ENCODE measurements at places on chromosomes 4 and X. TPM values are rescaled to one million over a fixed set of nuclear protein-coding genes. Genes with fewer than 3 reads are reported as not detected.

DNA sequence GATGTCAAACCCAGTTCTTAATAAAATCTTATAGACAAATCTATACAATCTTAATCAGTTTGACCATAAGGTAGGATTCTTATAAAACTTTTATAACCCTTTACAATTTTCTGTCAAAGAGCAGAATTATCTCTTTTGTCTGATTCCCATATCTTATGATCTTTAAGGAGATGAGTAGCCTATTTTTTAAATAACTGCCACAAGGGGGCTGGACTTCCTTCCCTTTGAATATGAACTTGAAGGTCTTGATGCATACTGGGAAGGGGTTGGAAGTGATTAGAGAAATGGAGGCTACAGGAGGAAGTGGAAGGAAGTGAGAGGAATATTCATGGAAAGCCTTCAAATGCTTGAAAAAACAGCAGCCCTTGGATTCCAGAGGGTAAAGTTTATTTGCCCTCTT, 111.1 kb downstream of the APOOL start:
- no peak for DNase-seq

DNA sequence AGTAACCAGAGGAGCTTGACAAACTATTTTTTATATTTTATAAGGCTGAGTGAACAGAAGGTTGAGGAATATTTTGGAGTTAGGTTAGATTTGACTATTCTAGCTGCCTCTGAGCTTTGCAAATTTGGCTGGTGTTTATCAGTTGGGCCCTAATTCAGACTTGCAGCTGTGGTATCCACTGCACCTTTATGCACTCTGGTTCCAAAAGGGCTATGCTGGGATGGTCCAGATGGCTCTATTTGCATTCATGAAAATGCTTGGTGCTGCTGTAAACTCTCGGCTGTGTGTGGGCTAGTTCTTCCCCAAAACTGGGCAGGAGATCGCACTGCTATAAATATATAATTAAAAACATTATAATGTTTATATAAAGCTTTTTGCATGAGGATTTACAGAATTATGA, 106.3 kb downstream of the REPS2 start:
- DNase-seq, result no peak

GRCh38 chr4:3671571-3672464, 94.4 kb upstream of the ADRA2C start:
- no peak for DNase-seq

PABPC4L gene
- not detected for polyA plus RNA-seq

GRCh38 chr4:33696586-33696985, 2547.7 kb downstream of the ARAP2 start:
- DNase-seq, result no peak

POU4F2 gene
- not detected for polyA plus RNA-seq

DNA sequence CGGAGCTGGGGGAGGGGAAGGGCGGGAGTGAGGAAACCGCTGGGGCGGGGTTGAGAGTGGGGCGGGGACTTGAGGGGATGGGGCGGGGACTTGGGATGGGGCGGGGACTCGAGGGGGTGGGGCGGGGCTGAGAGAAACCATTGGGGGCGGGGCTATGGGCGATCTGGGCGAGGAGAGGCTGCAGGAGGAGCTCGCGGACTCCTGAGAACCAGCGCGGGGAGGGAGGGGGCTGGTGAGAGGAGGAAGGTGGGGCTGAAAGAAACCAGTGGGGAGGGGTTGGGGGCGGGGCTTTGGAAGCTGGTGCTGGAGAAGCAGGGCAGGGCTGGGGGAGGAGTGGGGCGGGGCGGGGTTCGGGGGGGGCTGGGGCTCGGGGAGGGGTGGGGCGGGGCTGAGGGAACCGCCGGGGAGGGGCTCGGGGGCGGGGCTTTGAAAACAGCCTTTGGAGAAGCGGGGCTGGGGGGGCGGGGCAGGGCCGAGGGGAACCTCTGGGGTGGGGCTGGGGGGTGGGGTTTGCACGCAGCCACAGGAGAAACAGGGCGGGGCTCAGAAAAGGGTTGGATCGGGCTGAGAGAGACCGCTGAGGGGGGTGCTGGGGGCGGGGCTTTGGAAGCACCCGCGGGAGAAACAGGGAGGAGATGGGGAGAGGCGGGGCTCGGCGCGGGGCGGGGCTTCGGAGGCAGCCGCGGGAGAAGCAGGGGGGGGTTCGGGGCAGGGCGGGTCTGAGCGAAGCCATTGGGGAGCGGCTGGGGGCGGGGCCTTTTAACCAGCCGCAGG, 777 bp upstream of the EOLA2 start:
- DNase-seq, result peak; percentile 92

QRFPR gene
- not detected for polyA plus RNA-seq

GRCh38 chrX:2584251-2585157, 83.7 kb upstream of the DHRSX start:
- DNase-seq, result no peak

IQCM gene
- polyA plus RNA-seq, result not detected

DNA sequence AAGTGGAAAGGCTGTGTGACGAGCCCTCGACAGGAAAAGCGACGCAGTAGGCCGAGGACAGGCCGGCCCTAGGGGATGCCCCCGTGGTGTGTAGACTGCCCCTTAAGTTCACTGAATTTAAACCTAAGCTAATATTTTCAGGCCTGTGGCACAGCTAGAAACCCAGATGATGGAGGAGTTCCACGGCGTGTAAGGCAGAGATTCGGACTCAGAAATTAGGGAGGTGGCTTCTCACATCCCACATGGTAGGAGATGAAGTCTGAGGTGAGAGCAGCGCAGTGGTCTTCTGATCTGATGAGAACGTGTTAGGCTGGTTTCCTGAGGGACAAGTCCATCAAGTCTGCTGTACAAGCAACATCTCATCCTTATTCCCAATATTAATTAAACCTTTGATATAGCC, 7.8 kb downstream of the LRP2BP start:
- no peak for DNase-seq

DNA sequence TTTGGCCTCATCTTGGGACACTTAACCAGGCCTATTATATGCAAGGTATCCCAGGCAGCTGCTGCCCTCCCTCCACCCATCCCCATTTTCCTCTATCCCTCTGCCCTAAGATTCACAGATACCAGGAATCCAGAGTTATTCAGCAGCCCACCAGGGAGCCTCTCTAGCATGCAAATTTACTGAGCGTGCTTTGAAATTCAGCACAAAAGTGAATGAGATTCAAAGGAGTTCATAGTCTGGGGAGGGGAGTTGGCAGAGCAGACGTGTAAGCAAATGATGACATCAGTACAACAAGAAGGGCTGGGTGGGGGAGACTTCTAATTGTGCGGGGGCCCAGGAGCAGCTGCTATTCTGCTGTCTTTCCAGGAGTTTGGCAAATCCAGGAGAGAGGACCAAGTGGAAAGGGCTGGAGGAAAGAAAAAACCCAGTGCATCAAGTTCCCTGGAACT, 1.7 kb upstream of the MTM1 start:
- no peak for DNase-seq

- DNase-seq, result peak; percentile 57
Observed at GRCh38 chr4:174593701-174594100, 71.4 kb upstream of the HPGD start.

GPM6B gene
- not detected for polyA plus RNA-seq

GRCh38 chr4:109032671-109033070, 269.8 kb downstream of the COL25A1 start:
- DNase-seq, result no peak

DNA sequence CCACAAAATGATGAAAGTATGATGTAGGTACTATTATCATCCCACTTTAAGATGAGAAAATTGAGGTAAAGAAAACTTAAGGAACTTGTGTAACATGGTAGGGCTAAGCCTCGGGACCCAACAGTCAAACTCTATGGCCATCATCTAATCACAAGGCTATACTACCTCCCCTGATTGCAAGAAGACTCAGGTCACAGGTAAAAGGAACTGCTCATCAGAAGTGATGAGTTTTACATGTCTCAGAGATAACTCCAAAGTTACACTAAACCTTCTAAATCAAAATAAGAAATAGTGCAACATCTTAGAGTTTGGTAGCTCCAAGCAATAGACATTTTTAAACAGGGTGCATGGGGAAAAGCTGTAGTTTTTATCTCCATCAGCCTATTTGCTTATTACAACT, 96.5 kb upstream of the MYOZ2 start:
- DNase-seq, result no peak

DUSP9 gene
- not detected for polyA plus RNA-seq

DNA sequence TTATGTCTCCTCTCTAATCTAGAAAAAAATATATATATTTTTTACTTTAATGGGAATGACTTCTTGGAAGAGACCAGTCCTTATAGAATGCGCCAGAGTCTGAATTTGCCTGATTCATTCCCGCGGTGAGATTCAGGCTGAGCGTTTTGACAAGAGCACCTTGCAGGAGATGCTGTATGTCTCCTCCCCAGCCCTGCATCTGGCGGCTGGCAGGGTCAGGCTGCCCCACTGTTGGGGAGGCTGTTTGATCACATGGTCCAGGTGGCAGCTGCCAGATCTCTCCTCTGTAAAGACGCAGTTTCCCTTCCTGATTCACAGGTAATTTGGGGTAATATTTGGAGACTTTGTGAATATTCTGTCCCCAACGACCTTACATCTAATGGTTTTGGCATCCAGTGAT, 9.7 kb downstream of the PDZD4 start:
- no peak for DNase-seq

GRCh38 chr4:5968246-5968645, 50.0 kb downstream of the C4orf50 start:
- no peak for DNase-seq

GRCh38 chr4:166252487-166253402, 379.7 kb downstream of the TLL1 start:
- no peak for DNase-seq

- DNase-seq, result no peak
Observed at GRCh38 chr4:22077571-22077970, 129.0 kb upstream of the KCNIP4 start.

GRCh38 chrX:154058214-154058997, 38.7 kb upstream of the IRAK1 start:
- DNase-seq, result no peak

GRCh38 chr4:94359838-94360237, 17.2 kb upstream of the HPGDS start:
- DNase-seq, result no peak

DNA sequence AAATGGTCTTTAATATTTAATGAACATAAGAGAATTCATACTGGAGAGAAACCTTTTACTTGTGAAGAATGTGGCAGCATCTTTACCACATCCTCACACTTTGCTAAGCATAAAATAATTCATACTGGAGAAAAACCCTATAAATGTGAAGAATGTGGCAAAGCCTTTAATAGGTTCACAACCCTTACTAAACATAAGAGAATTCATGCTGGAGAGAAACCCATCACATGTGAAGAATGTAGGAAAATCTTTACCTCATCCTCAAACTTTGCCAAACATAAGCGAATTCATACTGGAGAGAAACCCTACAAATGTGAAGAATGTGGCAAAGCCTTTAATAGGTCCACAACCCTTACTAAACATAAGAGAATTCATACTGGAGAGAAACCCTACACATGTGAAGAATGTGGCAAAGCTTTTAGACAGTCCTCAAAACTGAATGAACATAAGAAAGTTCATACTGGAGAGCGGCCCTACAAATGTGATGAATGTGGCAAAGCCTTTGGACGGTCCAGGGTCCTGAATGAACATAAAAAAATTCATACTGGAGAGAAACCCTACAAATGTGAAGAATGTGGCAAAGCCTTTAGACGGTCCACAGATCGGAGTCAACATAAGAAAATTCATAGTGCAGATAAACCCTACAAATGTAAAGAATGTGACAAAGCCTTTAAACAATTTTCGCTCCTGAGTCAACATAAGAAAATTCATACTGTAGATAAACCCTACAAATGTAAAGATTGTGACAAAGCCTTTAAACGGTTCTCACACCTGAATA, 35.6 kb downstream of the ZNF141 start:
- no peak for DNase-seq

- DNase-seq, result no peak
Observed at GRCh38 chrX:149652232-149652981, 20.8 kb upstream of the TMEM185A start.

DNA sequence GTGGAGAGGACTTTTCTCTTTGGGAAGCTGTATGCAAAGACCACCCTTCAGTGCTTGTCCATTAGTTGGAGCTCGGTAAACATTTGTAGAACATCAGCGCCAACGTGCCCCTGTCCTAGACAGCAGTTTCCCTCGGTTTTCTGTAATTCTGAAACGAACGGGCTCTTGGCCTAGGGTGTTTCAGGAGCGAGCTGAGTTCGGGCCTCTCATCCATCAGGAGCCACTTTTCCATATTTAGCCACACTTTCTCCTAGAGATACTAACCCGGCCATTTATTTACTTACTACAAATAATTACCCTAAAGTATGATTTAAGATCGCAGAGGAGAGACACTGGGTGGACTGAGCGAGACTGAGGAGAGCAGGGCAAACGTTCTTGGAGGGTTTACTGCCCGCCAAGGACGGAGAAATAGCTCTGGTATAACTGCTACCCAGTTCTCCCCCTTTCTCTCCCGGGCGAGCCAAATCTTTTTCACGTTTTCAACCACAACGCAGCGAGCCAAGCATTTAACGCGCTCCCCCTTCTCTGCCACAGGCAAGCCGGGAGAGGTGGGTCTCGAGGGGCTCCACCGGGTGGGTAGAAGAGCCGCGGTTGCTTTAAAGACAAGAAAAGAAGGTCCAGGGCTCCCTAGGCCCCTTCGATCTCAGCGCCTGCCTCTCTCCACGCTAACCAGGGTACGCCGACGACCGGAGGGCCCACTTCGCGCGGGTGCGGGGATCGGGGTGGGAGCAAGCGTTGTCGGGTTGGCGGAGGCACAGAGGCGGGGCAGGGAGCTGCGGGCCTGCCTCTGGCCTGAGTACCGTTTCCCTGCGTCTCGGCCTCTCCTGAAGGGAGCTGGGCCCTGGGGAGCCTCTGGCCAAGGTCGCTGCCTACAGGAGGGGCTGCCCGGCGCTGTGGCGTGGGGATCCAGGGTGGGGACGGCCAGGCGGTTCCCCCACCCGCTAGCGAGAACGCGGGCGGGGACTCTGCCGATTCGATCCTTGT, 10.8 kb upstream of the PITX2 start:
- DNase-seq, result no peak

DNA sequence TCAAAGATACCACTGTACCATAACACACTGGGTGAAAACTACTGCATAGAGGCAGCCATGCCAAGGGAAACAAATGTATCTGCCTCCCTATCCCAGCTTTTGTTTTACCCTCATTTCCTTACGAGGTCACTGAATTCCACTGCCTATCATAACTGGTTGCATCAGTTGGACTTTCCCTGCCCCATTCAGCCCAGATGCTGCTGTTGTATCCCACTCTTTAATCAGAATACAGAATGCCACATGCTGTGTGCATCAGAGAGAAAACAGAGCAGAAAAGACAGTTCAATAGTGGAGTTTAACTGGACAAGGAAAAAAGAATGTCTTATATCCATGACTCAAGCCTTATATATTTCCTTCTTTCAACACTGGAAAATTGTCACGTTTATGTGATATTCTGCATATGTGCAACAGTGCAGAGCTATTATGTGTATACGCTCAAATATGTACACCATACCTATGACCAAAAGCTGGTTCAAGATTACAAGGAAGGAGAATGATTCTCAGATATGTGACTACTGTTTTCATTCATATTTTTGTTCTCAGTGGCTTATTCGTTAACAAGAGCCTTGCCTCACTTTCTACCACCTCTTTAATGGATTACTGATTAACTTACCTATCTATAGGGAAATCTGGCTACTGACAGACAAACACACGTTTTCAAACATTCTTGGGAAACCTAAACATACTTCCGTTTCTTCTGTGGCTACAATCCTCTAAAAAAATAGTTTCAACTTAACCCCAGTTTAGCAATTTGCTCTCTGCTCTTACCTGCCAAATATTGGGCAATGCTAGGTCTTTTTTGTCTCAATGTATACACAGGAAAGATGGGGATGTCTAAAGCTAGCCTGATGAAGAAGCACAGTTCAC, 378.9 kb downstream of the SMARCA1 start:
- DNase-seq, result no peak

PCYT1B gene
- polyA plus RNA-seq, result 0.15 TPM

GRCh38 chrX:130280901-130281300, 12.2 kb upstream of the ZNF280C start:
- DNase-seq, result no peak

CTAG2 gene
- polyA plus RNA-seq, result not detected

MAGIX gene
- 2.0 TPM for polyA plus RNA-seq

F8A1 gene
- polyA plus RNA-seq, result 15.3 TPM
